ENCODE measurements at places on chromosomes 3 and 15.

DNA sequence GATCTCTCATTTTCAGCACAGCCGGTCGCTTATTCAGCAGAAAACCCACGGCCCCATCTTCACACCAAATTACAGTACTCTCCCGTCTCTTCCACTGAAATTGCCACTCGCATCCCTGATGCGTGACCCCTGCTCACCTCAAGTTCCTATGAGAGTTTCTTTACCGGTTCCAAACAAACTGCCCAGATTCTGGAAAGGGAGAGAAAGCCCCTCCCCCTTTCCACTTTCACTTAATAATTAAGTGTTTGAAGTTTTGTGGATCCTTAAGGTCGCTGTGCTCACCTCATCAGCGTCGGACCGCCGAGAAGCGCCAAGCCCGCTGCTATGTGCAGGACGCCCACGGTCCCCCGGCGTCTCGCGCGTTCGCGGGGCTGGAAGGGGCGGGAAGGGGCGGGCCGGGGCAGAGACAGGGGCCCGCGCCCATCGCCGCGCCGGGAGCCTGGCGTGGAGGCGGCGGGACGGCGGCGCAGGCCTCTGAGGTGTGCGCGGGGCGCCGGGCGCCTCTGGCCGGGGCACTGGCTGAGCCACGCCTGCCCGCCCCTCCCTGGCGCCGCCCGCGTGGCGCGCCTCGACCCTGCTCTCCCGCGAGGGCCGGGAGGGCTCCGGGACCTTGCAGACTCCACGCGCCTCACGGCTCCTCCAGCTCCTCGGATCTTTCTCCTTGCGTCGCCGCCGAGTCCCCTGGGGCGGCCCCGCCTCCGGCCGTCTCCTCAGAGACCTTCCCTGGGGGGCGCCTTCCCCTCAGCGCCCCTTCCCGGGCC is at the start of gene GPR156:
GPR156 (minus strand) TSS at position 476 of the 761 bp plus-strand sequence. CDS start 41,124 bp downstream, outside the sequence.
- no peak for DNase-seq

DNA sequence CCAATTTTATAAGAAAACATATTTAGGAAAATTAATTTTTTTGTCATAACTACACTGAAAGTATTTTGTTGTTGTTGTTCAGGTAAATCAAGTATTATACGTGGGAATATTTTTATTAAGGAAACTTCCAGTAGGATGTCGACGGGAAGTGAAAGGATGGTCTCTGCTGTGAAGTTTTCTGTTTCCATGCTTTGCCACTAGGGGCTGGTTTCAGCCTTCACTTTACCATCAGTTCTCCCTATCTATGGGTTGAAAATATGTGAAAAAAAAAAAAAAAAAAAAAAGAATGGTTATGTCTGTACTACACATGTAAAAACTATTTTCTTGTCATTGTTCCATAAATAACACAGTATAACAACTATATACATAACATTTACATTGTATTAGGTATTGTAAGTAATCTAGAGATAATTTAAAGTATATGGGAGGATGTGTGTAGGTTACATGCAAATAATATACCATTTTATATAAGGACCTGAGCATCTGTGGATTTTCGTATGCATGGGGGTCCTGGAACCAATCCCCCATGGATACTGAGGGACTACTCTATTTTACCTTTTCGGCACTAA is 136.7 kb downstream of the SMAD6 start:
- DNase-seq: no peak

DNA sequence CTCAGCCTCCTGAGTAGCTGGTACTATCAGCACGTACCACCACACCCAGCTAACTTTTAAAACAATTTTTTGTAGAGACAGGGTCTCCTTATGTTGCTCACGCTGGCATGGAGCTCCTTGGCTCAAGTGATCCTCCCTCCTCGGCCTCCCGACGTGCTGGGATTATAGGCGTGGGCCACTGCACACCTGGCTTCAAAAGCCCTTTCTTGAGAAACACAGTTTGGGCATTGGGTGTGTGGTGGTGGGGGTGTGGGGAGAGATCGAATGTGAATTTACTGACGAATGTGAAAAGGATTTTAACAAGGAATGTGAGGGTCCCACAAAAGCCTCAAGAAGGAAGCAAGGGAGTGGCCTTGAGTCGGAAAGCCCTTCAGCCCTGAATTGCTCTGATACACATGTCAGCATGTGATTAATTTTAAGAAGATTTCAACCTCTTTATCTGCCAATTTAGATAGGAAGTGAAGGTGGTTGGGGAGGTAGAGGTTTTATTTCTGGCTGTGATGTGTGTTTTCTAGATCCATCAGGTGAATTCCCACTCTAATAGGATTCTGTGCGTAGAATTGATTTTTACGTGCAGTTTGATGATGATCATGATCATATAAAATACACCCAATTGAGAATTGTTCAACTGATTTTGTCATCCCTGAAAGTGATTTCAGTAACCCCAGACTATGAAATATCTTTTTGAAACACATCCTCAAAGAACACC is 1.1 kb downstream of the CCR4 start:
- DNase-seq: no peak

GRCh38 chr15:63251701-63252100 is 25.7 kb upstream of the APH1B start:
- DNase-seq: no peak

DNA sequence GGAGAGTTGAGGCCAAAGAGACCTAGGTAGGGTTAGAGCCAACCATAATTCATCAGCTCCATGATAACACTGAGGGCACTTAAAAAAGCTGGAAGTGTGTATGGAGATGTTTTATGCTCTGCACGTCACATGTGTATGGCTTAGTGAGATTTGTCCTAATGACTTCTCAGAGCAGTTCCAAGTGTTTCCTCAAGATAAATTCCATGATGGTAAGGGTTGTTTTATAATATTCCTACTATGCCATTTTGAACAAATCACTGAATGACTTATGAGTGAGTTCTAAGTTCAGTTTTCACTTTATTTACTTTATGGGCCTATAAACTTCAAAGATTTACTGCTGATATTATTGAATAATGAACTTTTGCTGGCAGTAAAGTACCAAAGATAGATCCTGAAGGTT is 28.1 kb downstream of the TEX9 start:
- no peak for DNase-seq

DNA sequence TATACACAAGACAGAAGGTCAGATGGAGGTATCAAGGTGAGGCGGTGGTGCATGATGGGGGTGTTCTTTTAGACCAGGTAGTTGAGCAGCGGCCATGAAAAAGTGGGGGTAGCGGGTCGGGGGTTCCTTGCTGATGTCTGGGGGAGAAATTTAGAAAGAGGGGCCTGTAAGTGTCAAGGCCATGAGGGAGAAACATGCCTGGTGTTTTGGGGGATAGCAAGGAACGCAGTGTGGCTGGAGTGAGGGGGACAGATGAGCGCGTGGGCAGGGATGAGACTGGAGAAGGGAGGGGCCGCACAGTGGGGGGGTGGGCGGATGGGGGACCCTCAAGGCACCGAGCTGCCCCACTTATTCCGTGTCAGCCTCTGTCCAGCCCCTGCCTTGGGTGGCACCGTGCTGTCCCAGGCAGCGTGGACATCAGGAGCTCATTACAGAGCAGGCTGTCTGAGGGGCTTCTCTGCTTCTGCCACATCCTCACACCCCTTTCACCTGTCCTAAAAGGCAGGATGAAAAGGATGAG is 143.3 kb downstream of the SMAD6 start:
- no peak for DNase-seq

- no peak for DNase-seq
Observed at GRCh38 chr3:64645243-64645642, 42.6 kb downstream of the ADAMTS9 start.

- no peak for DNase-seq
Observed at GRCh38 chr15:33735637-33736247, 232.6 kb upstream of the CHRM5 start.

DNA sequence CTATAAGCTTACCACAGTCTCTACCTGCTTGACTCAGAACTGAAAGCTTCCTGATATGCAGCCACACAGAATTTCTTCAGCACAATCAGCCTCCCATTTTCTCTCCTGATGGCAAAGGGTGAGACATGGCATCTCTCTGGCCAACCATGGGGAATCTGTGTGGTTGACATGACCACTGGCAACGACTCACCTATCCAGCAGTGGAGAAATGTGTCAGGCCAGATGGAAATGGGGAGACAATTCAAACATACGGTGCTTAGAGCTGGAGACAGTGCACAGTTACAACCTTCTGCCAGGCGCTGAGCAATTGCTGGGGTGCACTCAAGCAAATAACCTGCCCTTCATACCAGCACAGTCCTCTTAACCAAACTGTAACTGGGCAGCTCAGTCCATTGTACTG is 3.6 kb downstream of the ZNF385D start:
- DNase-seq: no peak

DNA sequence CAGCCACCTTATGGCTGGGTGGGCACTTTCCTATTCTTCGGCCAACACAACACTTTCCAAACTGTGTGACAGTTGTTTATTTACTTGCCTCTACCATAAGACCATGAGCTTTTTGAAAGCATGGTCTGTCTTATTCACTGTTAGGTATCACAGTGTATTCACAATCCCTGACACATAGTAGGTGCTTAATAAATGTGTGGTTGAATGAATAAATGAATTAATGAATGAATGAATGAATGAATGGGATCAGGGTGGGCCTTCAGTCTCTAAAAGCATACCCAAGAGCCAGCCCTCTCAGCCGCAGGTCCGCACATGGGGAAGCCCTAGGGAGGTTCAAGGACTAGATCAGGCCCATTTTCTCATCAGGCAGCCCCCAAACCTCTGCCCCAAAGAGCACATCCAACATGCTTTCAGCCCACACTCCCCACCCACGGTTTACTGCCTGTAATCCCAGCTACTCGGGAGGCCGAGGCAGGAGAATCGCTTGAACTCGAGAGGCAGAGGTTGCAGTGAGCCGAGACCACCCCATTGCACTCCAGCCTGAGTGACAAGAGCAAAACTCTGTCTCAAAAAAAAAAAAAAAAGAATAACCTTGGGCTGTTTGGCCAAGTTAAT is 95.9 kb downstream of the LIPC start:
- no peak for DNase-seq

DNA sequence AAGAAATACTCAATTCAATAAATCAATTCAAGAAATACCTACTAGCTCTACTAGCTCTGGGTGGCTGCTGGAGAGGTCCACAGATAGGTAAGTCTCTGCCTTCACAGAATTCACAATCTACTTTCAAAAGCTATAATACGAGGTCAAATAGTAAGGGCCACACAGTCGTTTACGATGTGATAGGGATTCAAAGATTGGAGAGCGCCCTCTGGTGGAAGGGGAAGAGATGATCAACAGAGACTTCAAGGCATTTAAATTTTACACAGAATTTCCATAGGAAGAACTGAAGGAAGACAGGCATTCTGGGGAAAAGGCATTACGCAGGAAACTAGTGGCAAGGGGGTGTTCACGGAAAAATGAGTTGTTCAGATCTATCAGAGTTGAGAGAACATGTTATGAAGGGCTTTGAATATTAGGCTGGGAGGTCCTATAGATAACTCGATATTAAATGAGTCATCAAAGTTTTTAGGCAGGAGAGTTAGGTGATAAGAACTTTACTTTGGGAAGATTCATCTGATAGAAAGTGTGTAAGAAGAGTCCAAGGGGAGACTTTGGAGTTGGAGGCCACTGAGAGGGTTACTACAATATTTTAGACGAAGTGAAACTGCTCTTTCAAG is 128.8 kb downstream of the FRMD5 start:
- no peak for DNase-seq

DNA sequence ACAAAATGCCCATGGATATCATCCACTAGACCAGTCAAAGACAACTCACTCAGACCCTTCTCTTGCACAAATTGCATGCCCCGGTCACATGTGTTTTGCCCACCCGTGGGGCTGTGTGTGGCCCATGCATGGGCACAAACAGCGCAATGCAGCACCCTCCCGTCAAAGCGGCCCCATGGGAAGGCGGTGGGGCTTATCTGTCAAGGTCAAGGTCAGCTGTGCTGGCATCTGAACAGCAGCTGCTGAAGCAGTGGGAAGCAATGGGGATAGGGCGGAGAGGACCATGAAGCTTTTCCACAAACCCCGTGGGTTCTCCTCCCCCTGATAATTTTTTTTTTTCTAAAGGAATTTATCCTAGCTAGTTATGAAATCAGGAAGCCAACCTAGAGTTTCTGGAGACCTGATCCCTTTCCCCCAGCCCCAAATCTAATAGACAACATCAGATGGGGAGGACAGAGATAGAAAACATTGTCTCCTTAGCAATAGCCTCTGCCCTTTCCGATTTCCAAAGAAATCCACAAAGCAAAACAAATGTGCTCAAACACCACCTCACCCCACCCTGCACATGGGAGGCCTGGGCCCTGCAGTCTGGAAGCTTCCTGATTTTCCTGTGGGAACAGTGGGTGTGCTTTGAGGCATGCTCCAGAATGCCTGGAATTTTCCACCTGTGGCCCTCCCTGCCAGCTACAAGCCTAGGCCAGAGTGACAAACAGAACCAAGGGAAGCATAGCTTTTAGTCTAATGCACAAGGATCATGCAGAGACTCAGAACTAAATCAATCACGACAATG is 84.4 kb downstream of the BDH1 start:
- DNase-seq: no peak

- DNase-seq: no peak
Observed at GRCh38 chr3:6251612-6252400, 609.1 kb upstream of the GRM7 start.

GRCh38 chr3:52880474-52880873 is 16.9 kb downstream of the STIMATE start:
- DNase-seq: no peak

GRCh38 chr15:71251584-71252043 is 136.3 kb downstream of the THSD4 start:
- no peak for DNase-seq

DNA sequence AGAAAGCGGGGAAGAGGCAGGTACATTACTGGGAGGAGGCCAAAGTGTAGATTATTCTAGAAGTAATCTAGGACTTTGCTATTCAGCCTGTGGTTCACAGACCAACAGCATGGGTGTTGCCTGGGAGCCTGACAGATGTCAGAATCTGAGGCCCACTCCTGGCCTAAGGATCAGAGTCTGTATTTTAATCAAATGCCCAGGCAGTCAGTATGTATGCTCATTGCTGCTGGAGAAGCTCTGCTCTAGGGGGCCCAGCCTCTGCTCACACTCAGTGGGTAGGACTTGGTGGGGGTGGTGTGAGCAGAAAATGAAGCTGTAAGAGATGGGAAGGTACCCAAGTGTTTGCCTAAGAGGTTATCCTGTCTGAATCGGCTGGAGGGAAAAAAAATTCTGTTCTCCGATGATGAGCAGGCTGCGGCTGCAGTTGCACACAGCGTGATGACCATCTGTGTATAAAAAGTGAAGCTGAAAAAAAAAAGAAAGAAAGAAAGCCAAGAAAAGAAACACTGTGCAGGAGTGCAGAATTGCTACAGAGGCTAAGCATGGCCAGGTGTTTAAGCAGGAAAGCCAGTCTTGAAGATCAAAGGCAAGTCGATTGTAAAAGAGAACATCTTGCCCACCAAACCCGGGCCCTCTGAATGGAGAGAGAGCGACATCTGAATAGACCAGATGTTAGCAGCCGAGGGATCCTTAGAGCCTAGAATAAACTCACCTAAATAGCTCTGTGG is 65.2 kb downstream of the EIF4E3 start:
- DNase-seq: no peak

- no peak for DNase-seq
Observed at GRCh38 chr3:69536306-69537020, 150.6 kb upstream of the FRMD4B start.

GRCh38 chr3:172244011-172244410 is 204.2 kb downstream of the GHSR start:
- DNase-seq: no peak
